Heart right ventricle (tissue), 16 donors: ENCODE measurements at places on chromosomes 7 and 10. TPM values are rescaled to one million over a fixed set of nuclear protein-coding genes. Genes with fewer than 3 reads are reported as not detected.
A peak's percentile ranks its signal among the peaks of the same experiment; 100 is the strongest.

SFTPA1 gene
- not detected for total RNA-seq

SH2D4B gene
- not detected for total RNA-seq

HOXA13 gene
- total RNA-seq, result not detected

OR9A2 gene
- not detected for total RNA-seq

GRCh38 chr7:7970531-7971307 is 2.1 kb downstream of the GLCCI1 start:
- no peaks in the 10 kb centered on the region for H3K36me3 ChIP-seq
- DNase-seq, result no peak

DNA sequence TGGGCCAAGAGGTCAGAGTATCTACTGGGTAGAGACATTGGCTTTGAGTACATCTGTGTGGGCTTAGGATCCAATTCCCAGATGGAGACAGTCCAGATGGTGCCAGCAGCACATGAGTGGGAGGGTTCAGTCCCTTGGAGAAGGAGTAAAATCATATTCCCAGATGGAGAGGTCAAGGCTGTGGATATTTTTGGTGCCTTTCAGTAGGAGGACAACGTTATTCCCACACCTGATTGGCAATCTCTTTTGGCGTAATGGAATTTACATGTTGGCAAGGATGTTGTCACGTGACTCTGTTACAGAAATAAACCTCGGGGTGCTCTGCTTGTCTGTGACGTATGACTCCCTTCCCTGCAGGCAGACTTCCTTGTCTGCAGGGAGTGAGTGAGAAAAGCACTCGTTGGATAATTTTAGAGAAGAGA is 27.6 kb downstream of the NPS start:
- no peaks in the 10 kb centered on the region for H3K36me3 ChIP-seq
- H3K4me1 ChIP-seq, result no peaks in the 10 kb centered on the region
- H3K27ac ChIP-seq, result no peak overlapping the region
- no peak overlapping the region for H3K4me3 ChIP-seq
- H3K27me3 ChIP-seq, result no peaks in the 10 kb centered on the region

GRCh38 chr10:97991871-97992270 is 38.5 kb downstream of the CRTAC1 start:
- H3K4me1 ChIP-seq, result no peaks in the 10 kb centered on the region
- H3K27ac ChIP-seq, result no peak overlapping the region
- H3K36me3 ChIP-seq, result no peaks in the 10 kb centered on the region

DNA sequence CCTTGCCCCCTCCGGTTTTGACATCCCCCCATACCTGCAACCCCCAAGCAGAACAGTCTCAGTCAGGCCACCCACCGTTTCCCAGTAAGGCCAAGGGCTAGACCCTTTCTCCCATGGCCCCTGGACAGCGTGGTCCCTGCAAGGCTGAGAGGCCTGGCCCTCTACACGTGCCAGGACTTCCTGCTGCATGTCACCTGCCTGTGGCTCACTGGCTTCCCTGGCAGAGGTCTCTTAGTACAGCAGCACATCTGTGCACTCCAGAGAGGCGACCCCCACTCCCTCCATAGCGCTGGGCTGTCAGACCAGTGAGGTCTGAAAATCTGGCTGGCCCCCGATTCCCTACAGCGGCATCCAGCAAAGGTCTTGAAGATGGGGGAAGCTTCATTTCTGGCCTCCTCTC is 26.4 kb upstream of the JAKMIP3 start:
- no peak overlapping the region for H3K4me3 ChIP-seq
- no peak overlapping the region for H3K27ac ChIP-seq
- H3K4me1 ChIP-seq, result peaks cover 5% of the 10 kb centered on the region

GRCh38 chr7:84162125-84162524 is 32.5 kb downstream of the SEMA3A start:
- no peak overlapping the region for H3K27ac ChIP-seq
- H3K36me3 ChIP-seq, result no peaks in the 10 kb centered on the region
- H3K4me3 ChIP-seq, result no peak overlapping the region

GRCh38 chr7:24419077-24419476 is 135.1 kb downstream of the NPY start:
- DNase-seq, result no peak
- H3K36me3 ChIP-seq, result no peaks in the 10 kb centered on the region
- H3K4me1 ChIP-seq, result no peaks in the 10 kb centered on the region
- no peaks in the 10 kb centered on the region for H3K27me3 ChIP-seq

DNA sequence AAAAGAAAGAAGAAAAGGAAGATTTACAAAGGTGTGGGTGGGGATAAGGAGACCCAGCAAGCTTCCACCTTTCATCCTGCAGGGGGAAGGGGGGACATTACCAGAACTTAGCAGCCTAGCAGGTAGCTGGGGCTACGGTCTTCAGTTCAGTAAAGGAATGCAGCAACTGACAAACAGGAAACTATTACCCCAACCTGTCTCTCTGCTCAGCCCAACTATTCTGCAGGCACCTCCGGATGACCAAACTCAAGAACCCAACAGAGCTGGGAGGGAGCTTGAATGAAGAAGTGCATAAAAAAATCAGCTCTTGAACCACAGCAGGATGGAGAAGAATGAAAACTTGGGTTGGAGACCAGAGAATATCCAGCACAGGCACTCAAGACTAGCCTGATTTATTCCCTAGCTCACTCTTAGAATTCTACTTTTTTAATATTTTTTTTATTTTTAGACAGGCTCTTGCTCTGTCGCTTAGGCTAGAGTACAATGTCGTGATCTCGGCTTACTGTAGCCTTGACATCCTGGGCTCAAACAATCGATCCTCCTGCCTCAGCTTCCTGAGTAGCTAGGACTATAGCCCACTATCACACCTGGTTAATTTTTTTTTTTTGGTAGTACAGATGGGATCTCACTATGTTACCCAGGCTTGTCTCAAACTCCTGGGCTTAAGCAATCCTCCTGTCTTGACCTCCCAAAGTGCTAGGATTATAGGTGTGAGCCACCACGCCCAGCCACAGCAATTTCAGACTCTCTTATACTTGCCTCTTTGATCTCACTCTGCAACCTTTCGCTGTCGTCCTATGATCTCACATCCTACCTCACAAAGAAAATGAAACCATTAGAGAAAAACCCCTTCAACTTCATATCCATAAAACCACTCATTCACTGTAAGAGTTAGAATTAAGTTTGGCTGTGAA is 18.5 kb upstream of the C10orf67 start:
- no peak for DNase-seq
- H3K27ac ChIP-seq, result no peak overlapping the region
- no peaks in the 10 kb centered on the region for H3K4me1 ChIP-seq
- no peaks in the 10 kb centered on the region for H3K27me3 ChIP-seq
- no peak overlapping the region for H3K4me3 ChIP-seq

- H3K27me3 ChIP-seq, result no peaks in the 10 kb centered on the region
- H3K36me3 ChIP-seq, result no peaks in the 10 kb centered on the region
- H3K27ac ChIP-seq, result peak overlapping the region; percentile 39
- no peaks in the 10 kb centered on the region for H3K4me1 ChIP-seq
- DNase-seq, result no peak
- H3K4me3 ChIP-seq, result no peak overlapping the region
Measured at GRCh38 chr7:102079140-102080018, 207.3 kb upstream of the SH2B2 start.

DNA sequence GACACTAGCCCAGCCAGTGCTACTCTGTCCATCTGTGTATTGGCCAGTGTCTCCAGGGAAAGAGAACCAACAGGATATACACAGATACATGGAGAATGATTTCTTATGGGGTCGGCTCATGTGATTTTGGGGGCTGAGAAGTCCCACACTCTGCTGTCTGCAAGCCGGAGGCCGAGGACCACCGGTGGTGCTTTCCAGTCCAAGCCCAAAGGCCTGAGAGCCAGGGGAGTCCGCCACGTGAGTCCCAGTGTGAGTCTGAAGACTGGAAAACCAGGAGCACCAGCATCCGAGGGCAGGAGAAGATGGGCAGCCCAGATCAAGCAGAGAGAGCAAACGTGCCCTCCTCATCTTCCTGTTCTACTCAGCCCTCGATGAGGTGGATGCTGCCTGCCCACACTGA is 71.5 kb downstream of the C10orf143 start:
- no peaks in the 10 kb centered on the region for H3K36me3 ChIP-seq
- no peaks in the 10 kb centered on the region for H3K4me1 ChIP-seq
- H3K4me3 ChIP-seq, result no peak overlapping the region
- no peak overlapping the region for H3K27ac ChIP-seq
- H3K27me3 ChIP-seq, result no peaks in the 10 kb centered on the region

- H3K4me3 ChIP-seq, result no peak overlapping the region
- H3K27ac ChIP-seq, result no peak overlapping the region
- no peaks in the 10 kb centered on the region for H3K27me3 ChIP-seq
- no peaks in the 10 kb centered on the region for H3K36me3 ChIP-seq
Measured at GRCh38 chr10:44033008-44033407, 351.9 kb downstream of the CXCL12 start.

DNA sequence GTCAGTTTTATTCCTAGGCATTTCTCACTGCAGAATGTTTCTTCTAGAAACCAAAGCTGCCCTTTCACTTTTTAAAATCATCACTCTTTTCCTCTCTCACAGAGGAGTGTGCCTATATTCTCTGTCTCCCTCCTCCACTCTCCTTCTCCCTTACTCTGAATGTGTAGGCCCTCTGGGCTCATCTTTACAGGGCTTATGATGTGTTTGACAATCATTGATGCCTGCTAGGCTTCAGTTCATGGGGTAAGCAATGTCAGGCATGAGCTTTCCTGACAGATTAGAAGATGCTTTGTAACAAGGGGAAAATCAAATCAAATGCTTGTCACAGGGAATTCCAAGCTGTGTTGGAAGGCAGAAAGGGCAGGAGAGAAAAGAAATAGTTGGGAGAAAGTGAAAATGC is 742.9 kb downstream of the SORCS3 start:
- H3K27me3 ChIP-seq, result no peaks in the 10 kb centered on the region
- no peak for DNase-seq
- H3K4me1 ChIP-seq, result no peaks in the 10 kb centered on the region
- H3K4me3 ChIP-seq, result no peak overlapping the region
- H3K27ac ChIP-seq, result no peak overlapping the region

GRCh38 chr7:159031135-159031701 is 113.4 kb downstream of the VIPR2 start:
- no peaks in the 10 kb centered on the region for H3K27me3 ChIP-seq
- peak overlapping the region; percentile 62 for H3K4me3 ChIP-seq
- peaks cover 17% of the 10 kb centered on the region for H3K4me1 ChIP-seq
- peaks cover 25% of the 10 kb centered on the region for H3K36me3 ChIP-seq
- peak; percentile 84 for DNase-seq
- H3K27ac ChIP-seq, result peak overlapping the region; percentile 77
